ENCODE measurements at places on chromosomes 16 and 17.

GRCh38 chr16:73546341-73546845, 498.5 kb upstream of the ZFHX3 start:
- H3K27me3 ChIP-seq = peaks cover 34% of the 10 kb centered on the region
- no peaks in the 10 kb centered on the region for H3K4me1 ChIP-seq
- H3K27ac ChIP-seq = no peak overlapping the region
- DNase-seq = no peak
- no peak overlapping the region for H3K4me3 ChIP-seq
- no peaks in the 10 kb centered on the region for H3K36me3 ChIP-seq

- DNase-seq = no peak
- H3K27me3 ChIP-seq = no peaks in the 10 kb centered on the region
- H3K4me3 ChIP-seq = no peak overlapping the region
- H3K36me3 ChIP-seq = no peaks in the 10 kb centered on the region
- no peaks in the 10 kb centered on the region for H3K4me1 ChIP-seq
Observed at GRCh38 chr16:24626256-24626655, 86.9 kb downstream of the RBBP6 start.

DNA sequence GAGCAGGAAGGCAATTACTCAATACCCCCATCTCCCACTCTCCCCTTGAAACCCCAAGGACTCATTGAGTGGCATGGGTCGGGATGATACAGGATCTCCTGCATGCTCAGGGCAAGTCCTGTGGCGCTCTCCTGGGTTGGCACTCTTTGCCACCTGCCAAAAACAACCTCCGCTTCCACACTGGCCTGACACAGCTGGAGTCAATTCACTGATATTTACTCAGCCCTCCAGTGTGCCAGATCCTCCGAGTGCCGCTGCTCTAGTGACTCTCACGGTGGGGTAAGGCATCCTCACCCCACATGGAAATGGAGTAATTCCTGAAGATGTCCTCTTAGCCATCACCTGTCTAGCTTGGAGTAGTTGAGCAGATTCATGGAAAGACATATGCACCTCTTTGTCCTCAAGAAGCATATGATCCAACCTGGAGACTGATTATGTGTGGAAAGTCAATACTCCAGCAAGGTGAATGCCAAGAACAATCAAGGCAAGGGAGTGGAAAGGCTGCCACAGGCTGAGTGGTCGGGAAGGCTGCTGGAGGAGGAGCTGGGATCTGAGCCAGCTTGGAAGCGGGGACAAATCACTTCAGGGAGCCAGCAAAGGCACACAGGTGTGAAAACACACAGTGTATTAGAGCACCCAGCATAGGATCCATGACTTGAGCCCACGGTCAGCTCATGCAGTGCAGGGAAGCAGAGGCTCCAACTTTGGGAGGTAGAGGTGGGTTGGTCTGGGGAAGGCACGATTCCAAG, 12.6 kb upstream of the GOSR2 start:
- no peaks in the 10 kb centered on the region for H3K4me1 ChIP-seq
- H3K27ac ChIP-seq = no peak overlapping the region
- H3K36me3 ChIP-seq = no peaks in the 10 kb centered on the region

GRCh38 chr16:9706217-9706836, 475.9 kb downstream of the GRIN2A start:
- no peak overlapping the region for H3K4me3 ChIP-seq
- no peak for DNase-seq
- no peaks in the 10 kb centered on the region for H3K4me1 ChIP-seq
- no peaks in the 10 kb centered on the region for H3K27me3 ChIP-seq
- H3K36me3 ChIP-seq = no peaks in the 10 kb centered on the region
- no peak overlapping the region for H3K27ac ChIP-seq

DNA sequence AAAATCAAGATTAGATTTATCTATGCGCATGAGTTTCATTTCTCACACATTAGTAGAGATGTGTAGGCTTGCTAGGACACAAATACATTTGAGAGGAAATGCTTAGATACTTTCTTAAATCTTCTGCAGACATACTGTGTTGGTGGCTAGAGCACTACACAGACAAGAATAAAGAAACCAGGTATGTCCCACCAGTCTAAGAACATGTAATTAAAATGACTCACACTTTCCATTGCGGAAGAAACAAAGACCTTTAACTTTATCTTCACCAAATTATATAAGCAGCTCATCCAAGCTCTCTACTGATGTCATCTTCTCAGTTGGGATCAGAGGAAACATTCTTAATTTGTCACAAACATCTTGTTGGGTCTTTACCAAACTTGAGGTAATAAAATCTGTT, 12.5 kb downstream of the GABARAPL2 start:
- peak overlapping the region; percentile 5 for H3K27ac ChIP-seq
- no peak overlapping the region for H3K4me3 ChIP-seq
- DNase-seq = no peak
- H3K27me3 ChIP-seq = no peaks in the 10 kb centered on the region
- no peaks in the 10 kb centered on the region for H3K36me3 ChIP-seq

DNA sequence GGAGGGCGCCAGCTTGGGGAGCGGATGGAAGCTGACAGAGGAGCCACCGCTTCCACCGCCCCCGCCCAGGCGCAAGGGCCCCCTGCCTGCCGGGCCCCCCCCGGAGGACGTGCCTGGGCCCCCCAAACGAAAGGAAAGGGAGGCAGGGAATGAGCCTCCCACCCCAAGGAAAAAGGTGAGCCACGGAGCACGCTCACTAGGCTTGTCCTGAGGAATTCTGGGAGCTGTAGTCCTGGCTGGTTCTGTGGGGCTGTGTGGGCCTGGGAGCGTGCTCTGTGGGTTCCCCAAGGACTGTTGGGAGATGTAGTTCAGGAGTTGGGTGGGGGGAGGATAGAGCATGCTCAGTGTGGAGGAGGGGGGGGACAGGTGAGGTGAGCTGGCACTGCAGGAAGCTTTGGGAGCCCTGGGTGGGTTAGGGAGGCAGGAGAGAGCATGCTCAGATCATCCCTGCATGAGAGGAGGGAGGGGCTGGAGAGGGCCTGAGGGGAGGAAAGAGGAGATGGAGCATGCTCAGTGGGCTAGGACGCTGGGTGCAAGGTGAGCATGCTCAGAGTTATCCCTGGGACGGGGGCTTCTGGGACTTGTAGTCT, 4.5 kb downstream of the FBXL19 start:
- DNase-seq = peak; percentile 58
- H3K4me1 ChIP-seq = peaks cover 8% of the 10 kb centered on the region
- no peak overlapping the region for H3K4me3 ChIP-seq

GRCh38 chr17:56821847-56822534, 11.7 kb downstream of the C17orf67 start:
- H3K27ac ChIP-seq = no peak overlapping the region
- no peak overlapping the region for H3K4me3 ChIP-seq
- H3K27me3 ChIP-seq = no peaks in the 10 kb centered on the region
- DNase-seq = no peak
- H3K4me1 ChIP-seq = no peaks in the 10 kb centered on the region
- H3K36me3 ChIP-seq = no peaks in the 10 kb centered on the region

DNA sequence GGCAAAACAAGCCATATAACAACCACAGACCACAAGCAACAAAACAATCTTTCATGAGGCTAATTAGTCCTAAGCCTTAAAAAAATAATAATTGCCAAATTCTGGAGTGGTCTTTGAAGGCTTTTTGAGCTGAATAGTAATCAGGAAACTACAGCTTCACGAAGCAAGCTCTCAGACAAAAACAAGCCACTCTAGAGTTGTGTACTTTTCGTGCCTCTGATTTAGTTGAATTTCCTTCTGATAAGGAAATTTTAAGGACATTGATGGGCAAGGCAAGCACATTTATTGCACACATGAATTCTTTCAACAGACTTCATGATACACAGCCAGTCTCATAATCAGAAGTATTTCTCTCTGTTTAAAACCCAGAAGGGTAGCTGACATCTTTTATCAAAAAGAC, 130.8 kb upstream of the IRX3 start:
- H3K36me3 ChIP-seq = no peaks in the 10 kb centered on the region
- DNase-seq = no peak
- H3K4me3 ChIP-seq = no peak overlapping the region
- no peaks in the 10 kb centered on the region for H3K4me1 ChIP-seq
- no peaks in the 10 kb centered on the region for H3K27me3 ChIP-seq

DNA sequence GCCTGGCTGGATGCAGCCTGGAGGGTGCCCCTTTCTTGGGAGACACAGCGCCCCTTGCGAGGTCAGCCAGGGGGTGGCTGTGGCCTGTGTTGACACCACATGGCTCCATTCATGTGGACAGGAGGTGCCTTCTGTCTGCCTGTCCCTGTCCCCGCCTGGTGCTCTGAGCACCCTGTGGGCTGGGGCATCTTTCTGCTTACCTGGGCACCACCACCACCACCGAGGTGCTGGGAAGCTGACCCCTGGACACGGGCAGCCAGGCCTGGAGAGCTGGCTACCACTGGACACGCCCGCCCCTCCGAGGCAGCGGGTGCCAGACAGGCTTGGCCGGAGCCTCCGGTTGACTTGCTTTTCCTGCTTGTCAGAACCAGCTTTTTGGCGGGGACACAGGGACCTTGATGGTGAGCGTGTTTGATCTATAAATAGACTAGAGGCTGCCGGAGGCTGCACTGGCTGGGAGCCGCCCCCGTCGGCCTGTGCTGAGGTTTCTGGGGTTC, 121.3 kb upstream of the GSE1 start:
- H3K4me3 ChIP-seq = no peak overlapping the region
- no peaks in the 10 kb centered on the region for H3K27me3 ChIP-seq
- peaks cover 6% of the 10 kb centered on the region for H3K4me1 ChIP-seq

- H3K4me1 ChIP-seq = peaks cover 6% of the 10 kb centered on the region
- no peaks in the 10 kb centered on the region for H3K36me3 ChIP-seq
- H3K27me3 ChIP-seq = no peaks in the 10 kb centered on the region
Observed at GRCh38 chr16:50469744-50470321, 78.4 kb upstream of the NKD1 start.

- H3K27me3 ChIP-seq = no peaks in the 10 kb centered on the region
- DNase-seq = no peak
- H3K36me3 ChIP-seq = no peaks in the 10 kb centered on the region
- no peak overlapping the region for H3K27ac ChIP-seq
- no peak overlapping the region for H3K4me3 ChIP-seq
Observed at GRCh38 chr17:49484588-49484987, 10.5 kb upstream of the NGFR start.

GRCh38 chr17:37292429-37293139, 83.2 kb upstream of the C17orf78 start:
- no peak overlapping the region for H3K27ac ChIP-seq
- no peaks in the 10 kb centered on the region for H3K4me1 ChIP-seq
- no peaks in the 10 kb centered on the region for H3K27me3 ChIP-seq
- no peaks in the 10 kb centered on the region for H3K36me3 ChIP-seq

DNA sequence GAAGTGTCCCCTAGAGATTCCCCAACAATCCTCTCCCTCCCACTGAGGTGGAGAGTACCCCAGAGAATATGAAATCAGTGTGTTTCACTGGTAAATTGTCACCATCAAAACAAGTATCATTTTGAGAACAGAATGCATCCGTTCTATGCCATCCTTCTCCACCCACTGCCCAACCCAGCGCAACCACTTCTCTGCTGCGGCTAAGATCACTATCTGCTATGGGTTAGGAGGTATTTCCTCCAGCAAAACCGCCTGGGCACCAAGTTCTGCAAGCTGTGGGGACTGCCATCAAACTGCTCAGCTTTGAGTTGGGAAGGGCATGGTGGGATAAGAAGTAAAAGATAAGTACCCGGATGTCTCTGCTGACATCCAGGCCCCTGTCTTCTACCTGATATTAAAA, 24.4 kb downstream of the CNTNAP1 start:
- no peak overlapping the region for H3K27ac ChIP-seq
- H3K27me3 ChIP-seq = no peaks in the 10 kb centered on the region
- no peaks in the 10 kb centered on the region for H3K4me1 ChIP-seq
- no peak for DNase-seq

DNA sequence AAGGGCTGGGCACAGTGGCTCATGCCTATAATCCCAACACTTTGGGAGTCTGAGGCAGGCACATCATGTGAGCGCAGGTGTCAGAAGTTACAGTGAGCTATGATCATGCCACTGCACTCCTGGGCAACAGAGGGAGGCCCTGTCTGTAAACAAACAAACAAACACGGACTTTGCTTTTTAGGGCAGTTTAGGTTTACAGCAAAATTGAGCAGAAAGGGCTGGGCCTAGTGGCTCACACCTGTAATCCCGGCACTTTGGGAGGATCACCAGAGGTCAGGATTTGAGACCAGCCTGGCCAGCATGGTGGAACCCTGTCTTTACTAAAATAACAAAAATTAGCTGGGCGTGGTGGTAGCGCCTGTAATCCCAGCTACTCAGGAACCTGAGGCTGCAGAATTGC, 3.3 kb upstream of the CARHSP1 start:
- H3K4me1 ChIP-seq = peaks cover 7% of the 10 kb centered on the region
- H3K27me3 ChIP-seq = no peaks in the 10 kb centered on the region
- H3K4me3 ChIP-seq = no peak overlapping the region
- DNase-seq = no peak

GRCh38 chr17:82153745-82154375, 55.8 kb upstream of the FASN start:
- H3K4me1 ChIP-seq = no peaks in the 10 kb centered on the region
- H3K36me3 ChIP-seq = no peaks in the 10 kb centered on the region
- peak; percentile 67 for DNase-seq
- H3K4me3 ChIP-seq = no peak overlapping the region
- H3K27me3 ChIP-seq = no peaks in the 10 kb centered on the region

DNA sequence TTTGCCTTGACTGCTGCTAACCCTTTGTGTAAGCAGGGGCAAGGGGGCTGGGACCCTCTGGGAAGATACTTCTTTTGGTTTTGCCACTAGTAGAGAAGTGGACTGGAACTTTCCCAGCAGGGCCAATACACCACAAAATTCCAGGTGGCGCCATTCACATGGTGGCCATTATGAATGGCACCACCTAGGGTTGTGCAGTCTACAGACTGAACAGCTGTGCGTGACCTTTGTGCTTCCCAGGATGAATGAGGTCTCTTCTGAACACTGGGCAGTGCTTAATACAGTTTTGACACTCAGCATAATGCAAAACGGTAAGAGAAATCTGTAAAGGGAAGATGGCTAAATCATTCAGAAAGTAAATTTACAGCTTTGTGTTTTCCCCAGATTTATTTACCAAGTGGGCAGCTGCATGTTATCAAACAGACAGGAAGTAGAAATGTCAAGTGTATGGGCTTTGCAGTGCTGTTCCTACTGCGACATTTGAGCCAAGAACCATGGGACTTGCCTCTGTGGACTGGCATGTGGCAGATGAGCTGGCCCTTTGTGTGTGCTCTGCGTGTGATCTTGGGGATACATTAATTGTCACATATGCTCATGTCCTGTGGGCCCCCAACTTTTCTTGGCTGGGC, 9.2 kb downstream of the SYT17 start:
- H3K27me3 ChIP-seq = no peaks in the 10 kb centered on the region
- H3K36me3 ChIP-seq = no peaks in the 10 kb centered on the region
- no peak overlapping the region for H3K4me3 ChIP-seq
- no peak for DNase-seq
- H3K4me1 ChIP-seq = no peaks in the 10 kb centered on the region
- H3K27ac ChIP-seq = no peak overlapping the region

DNA sequence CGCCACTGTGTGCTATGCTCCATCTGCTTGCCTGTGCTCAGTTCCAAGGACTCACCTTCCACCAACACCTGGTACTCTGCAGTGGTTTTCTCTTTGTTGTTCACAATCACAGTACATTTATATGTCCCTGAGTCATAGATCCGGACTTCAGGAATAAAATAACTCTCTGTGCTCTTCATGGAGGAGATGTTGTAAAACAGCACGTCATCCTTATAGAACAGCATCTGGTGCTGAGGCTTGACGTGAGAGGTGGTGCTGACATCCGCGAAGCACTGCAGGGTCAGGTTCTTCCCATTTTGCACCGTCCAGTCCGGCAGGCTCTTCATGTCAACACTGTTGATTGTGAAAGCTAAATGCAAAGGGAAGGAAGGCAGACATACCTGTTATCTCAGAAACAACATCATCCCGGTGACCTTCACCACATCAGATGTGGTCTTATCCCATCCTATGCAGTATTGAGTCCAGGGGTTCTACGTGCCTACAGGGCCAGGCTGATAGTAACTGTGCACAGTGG, 12.8 kb downstream of the PECAM1 start:
- no peaks in the 10 kb centered on the region for H3K4me1 ChIP-seq
- no peaks in the 10 kb centered on the region for H3K36me3 ChIP-seq
- no peaks in the 10 kb centered on the region for H3K27me3 ChIP-seq
- no peak for DNase-seq
- H3K27ac ChIP-seq = no peak overlapping the region
- no peak overlapping the region for H3K4me3 ChIP-seq

All from uterus (tissue), 4 donors.